ENCODE measurements at places on chromosomes 1 and 21. TPM values are rescaled to one million over a fixed set of nuclear protein-coding genes. Genes with fewer than 3 reads are reported as not detected.

Gene RNF186
- total RNA-seq = not detected

Gene OR2M3
- not detected for total RNA-seq

Gene SPATC1L
- total RNA-seq = 22.2 TPM

Gene CD1B
- not detected for total RNA-seq

Gene DFFB
- total RNA-seq = 4.5 TPM

Gene ADORA1
- total RNA-seq = 11.3 TPM

Gene OR2L5
- total RNA-seq = not detected

Gene OVAAL
- total RNA-seq = not detected

Gene RPTN
- total RNA-seq = not detected

Gene SLAMF9
- total RNA-seq = not detected

Gene CHAF1B
- total RNA-seq = 1.2 TPM

Gene TXNIP
- 274 TPM for total RNA-seq

Gene IGSF9
- not detected for total RNA-seq

Gene EXTL1
- total RNA-seq = 0.49 TPM

Gene SYCP1
- not detected for total RNA-seq

Gene TTLL7
- total RNA-seq = 7.4 TPM

Gene SLC25A33
- total RNA-seq = 4.6 TPM

Gene TMOD4
- total RNA-seq = not detected

Gene TRAF3IP3
- not detected for total RNA-seq

Gene WRAP73
- 12.7 TPM for total RNA-seq

Gene COL24A1
- total RNA-seq = 1.3 TPM

Gene GRIK3
- not detected for total RNA-seq

Gene SELENBP1
- 106 TPM for total RNA-seq

Gene TESK2
- total RNA-seq = 2.2 TPM

Gene OR2AJ1
- total RNA-seq = not detected

Gene IGSF21
- not detected for total RNA-seq

Gene SLC44A3
- 1.7 TPM for total RNA-seq

Gene OR2L13
- total RNA-seq = not detected

Gene GPR61
- not detected for total RNA-seq

Gene DCST2
- total RNA-seq = 0.06 TPM

Gene TNFRSF4
- 5.9 TPM for total RNA-seq

Gene HCRTR1
- not detected for total RNA-seq

Gene ESRRG
- total RNA-seq = not detected

Gene MIS18A
- total RNA-seq = 4.5 TPM

Gene LYPD8
- total RNA-seq = not detected

Gene AURKAIP1
- total RNA-seq = 109 TPM

Gene RAP1GAP
- total RNA-seq = 0.29 TPM

Gene SPATA45
- total RNA-seq = not detected

Gene SH2D1B
- total RNA-seq = not detected

Gene RWDD3
- total RNA-seq = 6.9 TPM

Gene GNAT2
- total RNA-seq = 0.68 TPM

Gene CHRM3
- total RNA-seq = 0.98 TPM

Gene GUCA2B
- total RNA-seq = not detected

Gene PLEKHG5
- total RNA-seq = 3.4 TPM

Gene EDARADD
- total RNA-seq = not detected

Gene TMEM52
- total RNA-seq = not detected

Gene AADACL4
- not detected for total RNA-seq

Gene FCRL6
- total RNA-seq = not detected

Gene TENT5C
- 0.62 TPM for total RNA-seq

Gene STYXL2
- total RNA-seq = not detected

Gene RIIAD1
- total RNA-seq = not detected

Gene DNM3
- 0.05 TPM for total RNA-seq

Gene IQGAP3
- total RNA-seq = 1.5 TPM

Gene NKAIN1
- total RNA-seq = 0.50 TPM

Gene APCS
- total RNA-seq = not detected

Gene KDM1A
- total RNA-seq = 51.4 TPM
